ENCODE measurements at places on chromosomes 7 and 10.

GRCh38 chr7:134548877-134549276 lies at the start of gene AKR1B15:
TSS of gene AKR1B15 (plus strand) at chr7:134549110. CDS start at chr7:134564620, 15,510 bp downstream.
- DNase-seq = peak; percentile 35

DNA sequence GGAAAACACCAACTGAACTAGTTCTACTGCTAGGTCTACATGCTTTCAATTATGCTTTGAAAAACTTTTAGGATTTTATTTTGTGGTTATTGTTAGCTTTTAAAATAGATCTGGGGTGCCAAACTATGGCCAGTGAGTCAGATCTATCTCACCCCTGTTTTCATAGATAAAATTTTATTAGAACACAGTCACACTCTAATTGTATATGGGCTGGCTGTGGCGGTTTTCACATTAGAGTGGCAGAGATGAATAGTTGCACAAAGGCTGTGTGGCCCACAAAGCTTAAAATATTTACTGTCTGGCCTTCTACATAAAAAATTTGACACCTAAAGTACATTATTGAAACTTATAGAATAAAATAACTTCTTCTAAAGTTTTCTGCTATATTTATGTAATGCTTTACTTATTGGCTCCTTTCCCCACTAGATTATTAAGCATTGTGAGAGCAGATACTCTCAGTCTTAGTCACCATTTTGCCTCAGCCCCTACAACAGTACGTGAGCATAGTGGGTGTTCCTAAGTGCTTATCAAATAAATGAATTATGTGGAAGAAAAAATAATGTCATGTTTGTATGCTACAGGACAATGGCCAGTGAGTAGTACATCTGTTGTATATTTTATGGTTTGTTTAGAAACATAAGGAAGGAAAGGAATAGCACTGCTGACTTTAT lies 5.4 kb upstream of the SUV39H2 start:
- no peak for DNase-seq

- no peak for DNase-seq
Observed at GRCh38 chr10:122798704-122799231, 46.9 kb downstream of the CUZD1 start.

GRCh38 chr10:104580321-104580720 lies 60.8 kb upstream of the SORCS3 start:
- DNase-seq = no peak

GRCh38 chr7:33806298-33807154 lies 98.8 kb upstream of the BMPER start:
- no peak for DNase-seq
